Activated T-cell treated with anti-CD3 and anti-CD28 coated beads, Interleukin-2, amount 50 U/mL, for 48 hours (primary cell): ENCODE measurements at places on chromosomes 1 and 21.

DNA sequence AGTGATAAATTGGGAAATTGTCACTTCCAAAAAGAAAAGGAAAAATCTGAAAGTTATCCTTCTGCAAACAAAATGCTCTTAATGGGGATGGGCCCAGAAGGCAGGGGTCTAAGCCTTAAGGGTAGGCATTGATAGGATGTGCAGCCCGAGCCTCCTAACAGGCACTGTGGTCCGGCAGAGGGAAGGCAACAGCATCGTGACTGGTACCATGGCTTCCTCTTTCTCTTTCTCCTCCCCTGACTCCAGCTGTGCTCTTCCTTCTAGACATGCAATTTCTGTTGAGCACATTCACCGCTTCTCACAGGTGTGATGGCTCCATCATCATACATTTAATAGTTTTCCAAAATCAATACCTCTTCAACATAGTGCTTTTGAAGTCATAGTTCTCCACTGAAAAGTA, 91.5 kb downstream of the SELENOF start:
- no peak for DNase-seq

GRCh38 chr21:38351176-38351959, 94.6 kb downstream of the KCNJ15 start:
- no peak for DNase-seq

DNA sequence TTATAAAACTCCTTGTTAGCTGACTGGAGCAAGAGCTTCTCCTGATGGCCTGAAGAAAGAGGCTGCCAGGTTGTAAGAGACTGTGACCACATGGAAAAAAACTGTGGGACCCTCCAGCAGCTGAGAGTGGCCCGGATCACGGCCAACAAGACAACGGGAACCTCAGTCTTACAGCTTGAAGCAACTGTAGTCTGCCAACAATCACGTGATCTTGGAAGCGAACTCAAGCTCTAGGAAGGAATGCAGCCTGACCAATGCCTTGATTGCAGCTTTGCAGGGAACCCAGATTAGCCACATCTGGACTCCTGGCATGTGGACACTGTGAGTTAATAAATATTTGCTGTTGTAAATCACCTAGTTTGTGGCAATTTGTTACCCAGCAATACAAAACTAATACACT, 442.6 kb upstream of the PRMT6 start:
- no peak for DNase-seq

GRCh38 chr1:113770031-113770430, 10.7 kb upstream of the PHTF1 start:
- DNase-seq, result no peak

GRCh38 chr1:100578201-100578600, 40.3 kb downstream of the GPR88 start:
- no peak for DNase-seq

- no peak for DNase-seq
These were observed 289.4 kb downstream of the ADGRL2 start for GRCh38 chr1:82090104-82090503.

DNA sequence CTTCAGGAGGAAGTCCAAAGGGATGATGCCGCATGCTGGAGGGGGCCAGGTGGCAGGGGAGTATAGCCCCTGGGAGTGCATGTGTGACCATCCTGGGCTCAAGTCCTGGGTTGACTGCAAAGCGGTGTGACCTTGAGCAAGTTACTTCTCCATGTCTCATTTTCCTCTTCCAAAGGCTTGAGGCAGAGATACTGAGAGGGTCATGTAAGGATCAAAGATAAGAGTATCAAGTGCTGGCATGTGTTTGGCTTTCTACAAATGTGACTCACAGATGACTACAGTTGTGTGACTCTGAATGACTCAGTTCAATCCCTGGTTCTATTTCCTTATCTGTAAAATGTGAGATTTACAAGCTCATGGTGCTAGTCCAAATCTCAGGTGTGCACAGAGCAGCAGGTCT, 26.1 kb downstream of the PROK1 start:
- peak; percentile 19 for DNase-seq

DNA sequence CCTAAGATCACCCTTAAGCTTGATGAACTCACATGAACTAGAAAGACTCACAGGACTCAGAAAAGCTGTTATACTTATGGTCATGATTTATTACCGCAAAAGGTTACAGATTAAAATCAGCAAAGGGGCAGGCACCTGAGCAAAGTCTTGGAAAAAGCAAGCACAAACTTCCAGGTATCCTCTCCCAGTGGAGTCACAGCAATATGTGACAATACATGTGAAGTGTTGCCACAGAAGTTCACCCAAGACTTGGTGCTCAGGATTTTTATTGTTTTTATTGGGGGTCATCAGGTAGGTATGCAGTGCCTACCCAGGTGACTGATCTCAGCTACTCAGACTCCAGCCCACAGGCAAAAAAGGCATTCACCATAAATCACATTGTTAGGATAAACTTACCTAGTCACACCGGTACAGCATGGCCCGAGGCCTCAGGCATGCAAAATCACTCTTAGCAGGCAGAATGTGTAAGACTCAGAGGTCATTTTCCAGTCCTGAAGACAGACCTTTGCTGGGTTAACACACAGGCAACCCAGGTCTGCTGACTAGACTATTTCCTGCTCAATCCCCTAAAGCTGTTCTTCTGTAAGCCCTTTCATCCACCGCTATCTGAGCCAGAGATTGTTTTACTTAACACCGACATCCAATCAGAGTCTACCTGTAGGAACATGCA, 55.6 kb downstream of the SSX2IP start:
- no peak for DNase-seq

- DNase-seq, result peak; percentile 91
These were observed 12.3 kb downstream of the IFI6 start for GRCh38 chr1:27659497-27660299.

GRCh38 chr21:44013380-44014088, 1.4 kb downstream of the TRAPPC10 start:
- DNase-seq, result peak; percentile 42

DNA sequence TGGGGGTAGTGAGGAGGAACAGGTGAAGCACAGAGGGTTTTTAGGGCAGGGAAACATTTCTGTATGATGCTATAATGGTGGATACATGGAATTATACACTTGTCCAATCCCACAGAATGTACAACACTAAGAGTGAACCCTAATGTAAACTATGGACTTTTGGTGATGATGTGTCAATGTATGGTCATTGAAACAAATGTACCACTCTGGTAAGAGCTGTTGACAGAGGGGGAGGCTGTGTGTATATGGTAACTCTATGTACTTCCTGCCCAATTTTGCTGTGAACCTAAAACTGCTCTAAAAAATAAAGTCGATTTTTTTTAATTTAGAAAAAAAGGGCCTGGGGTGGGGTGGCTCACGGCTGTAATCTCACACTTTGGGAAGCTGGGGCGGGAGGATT, 22.9 kb downstream of the ASAP3 start:
- DNase-seq, result no peak

- DNase-seq, result no peak
These were observed 32.0 kb downstream of the SLC45A1 start for GRCh38 chr1:8349961-8350360.

DNA sequence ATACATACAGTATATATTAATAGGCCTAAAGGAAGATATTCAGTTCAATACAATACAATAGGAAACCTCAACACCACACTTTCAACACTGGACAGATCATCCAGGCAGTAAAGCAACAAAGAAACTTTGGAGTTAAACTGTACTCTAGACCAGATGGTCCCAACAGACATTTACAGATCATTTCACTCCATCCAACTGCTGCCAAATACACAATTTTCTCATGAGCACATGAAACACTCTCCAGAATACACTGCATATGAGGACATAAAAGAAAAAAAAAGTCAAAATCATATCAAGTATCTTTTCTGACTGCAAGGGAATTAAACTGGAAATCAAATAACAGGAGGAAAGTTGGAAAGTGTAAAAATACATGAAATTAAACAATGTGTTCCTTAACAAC, 607.5 kb upstream of the BRINP3 start:
- DNase-seq, result no peak

- DNase-seq, result no peak
These were observed 9.0 kb upstream of the TBX19 start for GRCh38 chr1:168271636-168272035.

- DNase-seq, result peak; percentile 84
These were observed 15.5 kb downstream of the PI4KB start for GRCh38 chr1:151311589-151312331.

- DNase-seq, result peak; percentile 4
These were observed 82.1 kb downstream of the ADARB1 start for GRCh38 chr21:45156459-45156858.

DNA sequence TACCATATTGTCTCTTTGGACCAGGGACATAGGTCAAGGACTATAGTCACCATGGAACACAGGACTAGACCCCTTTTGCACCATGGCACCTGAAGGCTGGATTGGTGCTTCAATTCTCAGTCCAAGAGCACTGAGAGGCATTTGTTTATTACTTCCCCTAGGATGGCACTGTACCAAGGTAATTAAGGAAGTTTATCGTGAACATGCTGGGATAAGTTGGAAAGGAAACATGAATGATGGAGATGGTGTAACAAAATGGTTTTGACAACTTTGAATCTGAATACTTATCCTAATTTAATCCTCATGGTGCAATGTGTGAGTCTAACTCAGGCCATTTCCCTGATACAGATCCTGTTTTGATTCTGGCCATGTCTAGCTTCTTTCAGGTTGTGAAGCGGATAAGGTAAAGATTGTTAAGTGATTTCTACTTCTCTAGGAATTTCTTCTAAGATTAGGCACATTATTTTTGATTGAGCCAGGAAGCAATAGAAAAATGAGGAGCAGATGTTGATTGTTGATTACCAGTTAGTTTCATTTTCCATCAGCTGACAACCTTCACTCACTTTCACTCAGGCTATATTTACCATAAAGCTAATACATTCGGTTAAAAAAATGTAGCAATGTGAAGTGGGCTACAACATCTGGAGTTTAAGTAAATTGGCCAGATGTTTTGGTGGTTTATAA, 37.3 kb upstream of the SIPA1L2 start:
- DNase-seq, result no peak

DNA sequence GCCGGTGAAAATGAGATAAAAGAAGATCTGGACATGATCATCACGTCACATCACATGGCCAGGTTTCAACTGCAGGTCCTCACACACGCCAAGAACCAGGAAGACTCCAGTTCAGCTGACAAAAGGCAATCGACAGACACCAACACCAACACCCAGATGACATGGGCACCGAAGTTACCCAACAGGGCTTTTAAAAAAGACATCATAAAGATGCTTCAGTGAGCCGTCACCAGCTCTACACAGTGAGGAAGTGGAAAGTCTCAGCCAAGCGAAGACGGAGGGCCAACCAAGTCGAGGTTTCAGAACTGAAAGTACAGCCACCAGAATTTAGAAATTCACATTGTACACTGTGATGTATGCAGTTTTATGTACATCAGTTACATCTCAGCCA, 154.3 kb upstream of the COL6A1 start:
- DNase-seq, result no peak

- no peak for DNase-seq
These were observed 81.9 kb downstream of the CNIH3 start for GRCh38 chr1:224698015-224698451.

GRCh38 chr1:20610970-20611369, 22.1 kb downstream of the CDA start:
- DNase-seq, result no peak

DNA sequence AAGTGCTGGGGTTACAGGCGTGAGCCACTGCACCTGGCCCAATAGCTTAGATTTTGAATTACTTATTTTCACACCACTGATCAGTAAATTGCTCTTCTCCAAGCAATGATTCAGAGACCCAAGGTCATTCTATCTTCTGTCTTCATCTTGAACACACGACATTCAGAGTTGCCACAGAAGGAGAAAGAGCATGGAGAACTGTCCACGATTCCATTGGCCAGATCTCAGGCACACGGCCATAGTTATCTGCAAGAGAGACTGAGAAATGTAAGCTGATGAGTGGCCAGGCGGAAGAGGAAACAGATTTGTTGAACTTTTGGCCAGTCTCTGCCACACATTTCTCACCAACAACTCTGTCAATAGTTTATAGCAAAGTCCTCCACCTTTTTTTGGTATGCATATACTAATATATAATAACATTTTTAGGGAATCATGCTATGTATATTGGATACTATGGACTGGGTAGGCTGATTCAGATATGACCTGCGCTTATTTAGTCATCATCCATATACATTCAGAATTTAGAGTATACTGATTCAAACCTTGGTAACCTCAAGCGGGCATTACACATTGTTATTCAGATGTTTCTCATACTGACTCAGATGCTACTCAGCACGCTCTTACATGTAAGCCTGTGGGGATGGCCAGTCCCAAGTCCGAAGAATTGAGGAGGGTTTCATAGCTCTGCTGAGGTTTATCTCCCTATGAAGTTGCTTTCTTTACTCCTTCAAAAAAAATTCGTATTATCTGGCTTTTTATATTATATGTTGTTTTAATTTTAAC, 25.5 kb upstream of the CAP1 start:
- DNase-seq, result no peak

DNA sequence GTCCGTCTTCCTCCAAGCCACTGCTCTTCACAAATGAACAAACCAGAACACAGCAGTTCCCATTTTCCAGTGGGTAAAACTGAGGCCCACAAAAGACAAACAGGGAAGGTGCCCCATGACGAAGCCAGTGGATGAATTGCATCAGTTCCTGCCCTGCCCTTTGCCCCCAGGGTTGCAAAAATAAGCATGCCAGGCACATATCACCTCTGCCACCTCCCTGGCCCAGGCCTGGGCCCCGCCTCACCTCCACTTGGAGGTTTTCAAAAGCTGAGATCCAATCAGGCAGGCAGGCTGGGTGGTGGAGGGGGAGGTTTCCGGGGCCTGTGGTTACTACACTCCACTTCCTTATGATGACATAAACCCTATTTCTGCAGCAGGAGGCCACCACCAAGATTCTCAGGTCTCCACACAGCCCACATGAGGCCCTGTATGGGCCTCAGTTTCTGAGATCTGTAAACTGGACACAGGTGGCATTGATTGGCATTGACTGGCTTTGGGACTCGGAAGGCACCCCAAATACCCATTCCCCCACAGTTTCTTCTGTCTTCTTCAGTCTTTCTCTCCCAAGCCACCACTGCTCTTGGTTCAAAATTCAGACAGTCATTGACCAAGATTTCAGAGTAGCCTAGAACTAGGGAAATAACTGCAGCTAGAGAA, 4.1 kb downstream of the KIF21B start:
- DNase-seq, result peak; percentile 90

GRCh38 chr1:67988066-67988465, 62.4 kb downstream of the DIRAS3 start:
- no peak for DNase-seq

DNA sequence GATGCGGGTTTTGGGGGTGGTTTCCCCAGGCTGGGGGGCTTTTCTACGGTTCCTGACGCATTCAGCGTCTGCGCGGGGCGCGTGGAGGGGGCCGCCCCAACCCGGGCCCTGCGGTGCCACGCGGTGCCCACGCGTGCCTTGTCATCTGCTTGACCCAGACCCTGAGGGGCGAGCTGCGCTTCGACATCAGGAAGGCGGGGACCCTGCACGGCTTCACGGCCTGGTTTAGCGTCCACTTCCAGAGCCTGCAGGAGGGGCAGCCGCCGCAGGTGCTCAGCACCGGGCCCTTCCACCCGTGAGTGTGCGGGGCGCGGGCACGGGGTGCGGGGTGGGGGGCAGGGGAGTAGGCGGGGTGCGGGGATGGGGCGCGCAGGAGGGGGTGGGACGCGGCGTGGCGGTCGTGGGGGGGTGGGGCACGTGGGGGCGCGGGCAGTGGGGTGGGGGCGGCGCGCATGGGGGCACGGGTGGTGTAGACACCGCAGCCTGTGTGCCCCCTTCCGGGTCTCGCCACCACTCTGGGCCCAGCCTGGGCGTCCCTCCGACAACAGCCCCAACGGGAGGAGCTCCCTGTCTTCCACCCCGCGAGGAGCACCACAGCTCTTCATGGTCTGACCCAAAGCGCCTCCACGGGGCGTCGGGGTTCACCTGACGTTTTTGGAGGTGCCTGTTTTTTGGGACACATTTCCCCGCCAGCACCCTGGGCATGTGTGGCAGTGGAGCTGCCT, 26.3 kb downstream of the PRMT2 start:
- no peak for DNase-seq
